Sigmoid colon (tissue), 7 donors: ENCODE measurements at places on chromosomes 3 and 15. TPM values are rescaled to one million over a fixed set of nuclear protein-coding genes. Genes with fewer than 3 reads are reported as not detected.

- DNase-seq = no peak
Measured at GRCh38 chr15:34664418-34664817, 81.0 kb upstream of the GOLGA8B start.

- DNase-seq = peak; percentile 46
Measured at GRCh38 chr15:77838061-77838460, 205.3 kb upstream of the LINGO1 start.

GRCh38 chr3:52891164-52891563 is 6.2 kb downstream of the STIMATE start:
- DNase-seq = no peak

GRCh38 chr3:38098376-38098723 is 38.6 kb downstream of the ACAA1 start:
- no peak for DNase-seq

DNA sequence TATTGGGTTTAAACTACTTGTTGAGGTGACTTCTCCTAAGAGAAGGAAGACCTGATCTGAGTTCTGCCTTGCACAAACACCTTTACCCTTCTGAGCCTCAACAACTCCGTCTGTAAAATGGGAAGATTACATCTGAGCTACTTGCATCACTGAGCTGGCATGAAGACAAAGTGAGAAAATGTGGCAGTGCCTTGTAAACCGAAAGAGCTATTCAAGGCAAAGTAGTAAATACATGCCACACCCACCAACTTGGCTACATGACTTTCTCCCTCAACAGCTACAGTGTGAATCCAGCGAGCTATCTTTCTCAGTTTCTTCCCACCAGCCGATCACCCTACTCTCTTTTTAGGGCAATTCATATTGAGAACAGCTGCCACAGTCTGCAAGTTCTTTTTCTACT is 148.3 kb downstream of the FOXB1 start:
- no peak for DNase-seq

GRCh38 chr15:59699810-59700431 is 10.8 kb upstream of the BNIP2 start:
- DNase-seq = no peak

DNA sequence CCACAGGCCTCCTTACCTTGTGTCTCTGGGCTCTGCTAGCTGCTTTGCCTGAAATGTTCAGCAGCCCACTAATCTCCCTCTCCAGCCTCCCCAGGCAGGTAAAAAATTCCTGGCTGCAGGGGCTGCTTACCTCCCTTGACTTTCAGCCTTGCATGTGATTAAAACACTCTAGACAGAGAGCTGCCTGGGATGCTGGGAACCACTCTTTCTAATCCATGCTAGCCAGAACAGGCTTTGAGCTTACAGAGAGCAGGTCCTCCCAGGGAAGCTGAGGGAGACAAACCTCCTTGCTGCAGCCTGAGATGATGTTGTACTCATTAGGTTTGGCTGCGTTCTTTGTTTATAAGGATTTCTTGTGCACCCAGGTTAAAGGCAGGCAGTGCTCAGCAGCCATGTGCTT is 33.7 kb upstream of the LIPC start:
- DNase-seq = no peak

GRCh38 chr15:28184166-28184565 is 85.1 kb upstream of the OCA2 start:
- DNase-seq = no peak

DNA sequence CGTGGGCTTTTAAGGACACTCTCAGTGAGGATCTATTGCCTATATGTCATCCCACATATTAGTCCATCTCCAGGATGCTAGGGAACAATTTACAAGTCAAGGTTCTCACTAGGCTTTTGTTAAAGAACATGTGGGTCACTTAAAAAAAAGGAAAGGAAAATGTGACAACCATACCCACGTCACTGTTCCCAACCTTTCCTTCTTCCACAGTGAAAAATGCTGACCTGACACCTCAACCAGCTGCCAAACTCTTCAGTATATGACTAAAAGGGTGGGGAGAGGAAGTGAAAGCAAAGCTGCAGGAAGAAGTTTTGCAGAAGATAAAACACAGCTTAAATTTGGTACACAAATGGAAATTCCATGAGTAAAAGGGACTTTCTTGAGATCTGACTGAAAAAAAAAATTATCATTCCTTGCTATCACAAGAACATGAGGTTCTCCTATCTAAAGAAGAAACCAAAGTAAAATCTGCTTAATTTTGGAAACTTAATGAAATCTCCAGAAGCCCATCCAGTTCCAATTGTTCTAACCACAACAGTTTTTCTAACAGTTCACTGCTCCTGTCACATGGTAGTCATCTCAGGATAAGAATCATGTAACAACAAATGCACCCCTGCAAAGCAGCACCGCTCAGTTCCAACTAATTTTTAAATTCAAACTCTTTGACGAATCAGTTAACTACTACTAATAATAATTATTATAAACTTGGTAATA is 117.0 kb upstream of the TSPAN3 start:
- DNase-seq = no peak

- DNase-seq = peak; percentile 25
Measured at GRCh38 chr15:29100486-29101000, 169.1 kb downstream of the NSMCE3 start.

GRCh38 chr3:98532709-98533571 is 1.2 kb downstream of the GPR15 start:
- DNase-seq = no peak

- no peak for DNase-seq
Measured at GRCh38 chr3:151210676-151211381, 7.8 kb upstream of the GPR171 start.

DNA sequence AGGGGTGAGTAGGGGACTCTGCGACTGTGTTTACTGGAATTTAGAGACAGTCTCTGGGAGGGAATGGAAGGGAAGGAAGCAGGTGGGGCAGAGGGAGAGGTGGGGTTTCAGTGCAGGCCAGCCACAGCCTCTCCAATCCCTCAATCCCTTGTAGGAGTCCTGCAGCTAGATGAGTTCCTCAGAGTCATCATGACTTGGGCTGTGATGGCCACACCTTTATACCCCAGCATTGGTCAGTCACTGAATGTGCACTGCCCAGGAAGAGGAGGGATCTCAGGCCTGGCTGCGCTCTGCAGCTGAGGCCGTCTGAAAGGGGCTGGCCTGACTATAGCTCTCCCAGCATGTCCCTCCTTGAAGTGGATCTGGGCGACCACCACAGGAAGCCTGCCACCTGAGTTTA is 67.3 kb upstream of the GLCE start:
- peak; percentile 21 for DNase-seq

GRCh38 chr3:126100269-126100633 is 16.3 kb upstream of the SLC41A3 start:
- peak; percentile 39 for DNase-seq

DNA sequence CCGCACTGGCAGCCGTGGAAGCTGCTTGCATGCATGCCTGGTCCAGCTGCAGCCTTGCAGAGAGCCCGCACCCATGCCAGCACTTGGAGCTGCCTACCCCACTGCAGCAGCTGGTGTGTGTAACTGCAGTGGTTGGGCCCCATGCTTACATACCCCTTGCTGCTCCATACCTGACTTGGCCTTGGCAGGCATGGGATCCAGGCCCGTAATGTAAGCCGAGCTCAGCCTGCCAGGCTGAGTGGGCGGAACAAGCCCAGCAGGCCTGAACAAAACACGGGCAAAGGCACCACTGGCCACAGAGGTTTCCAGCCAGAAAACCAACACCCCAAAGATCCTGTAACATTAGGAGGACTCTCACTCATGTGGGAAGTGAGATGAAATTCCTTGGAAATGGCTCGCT is 48.3 kb downstream of the SLC6A20 start:
- DNase-seq = no peak

GRCh38 chr15:97141360-97141759 is 810.9 kb downstream of the NR2F2 start:
- DNase-seq = no peak

IFT57 gene
- 49.6 TPM for total RNA-seq

KLHL40 gene
- total RNA-seq = under 0.01 TPM

BLM gene
- 0.99 TPM for total RNA-seq

LRRC34 gene
- 3.9 TPM for total RNA-seq

KNG1 gene
- total RNA-seq = not detected
